ENCODE measurements at places on chromosomes 6 and 20.

- no peak for DNase-seq
Observed at GRCh38 chr6:148846778-148847761, 100.2 kb downstream of the UST start.

GRCh38 chr6:107102414-107102805 lies 12.9 kb downstream of the BEND3 start:
- DNase-seq, result no peak

DNA sequence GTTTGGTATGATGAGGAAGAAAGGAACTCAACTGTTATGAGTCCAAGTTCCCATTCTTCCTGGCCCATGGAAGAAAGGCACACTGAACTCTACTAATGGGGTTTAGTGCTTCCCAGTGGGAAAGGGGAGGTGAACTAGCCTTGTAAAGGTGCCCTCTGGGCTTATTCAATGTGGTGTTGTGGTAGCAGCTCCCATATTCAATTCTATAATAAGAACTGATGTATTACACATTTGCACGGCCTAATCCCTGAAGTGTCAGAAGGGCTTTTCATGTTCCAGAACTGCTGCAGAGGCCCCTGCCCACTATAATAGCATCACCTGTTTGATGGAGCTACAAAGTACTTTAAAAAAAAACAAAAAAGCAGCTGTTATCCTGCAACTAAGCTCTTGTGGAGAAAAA lies 17.1 kb downstream of the PRKN start:
- no peak for DNase-seq

DNA sequence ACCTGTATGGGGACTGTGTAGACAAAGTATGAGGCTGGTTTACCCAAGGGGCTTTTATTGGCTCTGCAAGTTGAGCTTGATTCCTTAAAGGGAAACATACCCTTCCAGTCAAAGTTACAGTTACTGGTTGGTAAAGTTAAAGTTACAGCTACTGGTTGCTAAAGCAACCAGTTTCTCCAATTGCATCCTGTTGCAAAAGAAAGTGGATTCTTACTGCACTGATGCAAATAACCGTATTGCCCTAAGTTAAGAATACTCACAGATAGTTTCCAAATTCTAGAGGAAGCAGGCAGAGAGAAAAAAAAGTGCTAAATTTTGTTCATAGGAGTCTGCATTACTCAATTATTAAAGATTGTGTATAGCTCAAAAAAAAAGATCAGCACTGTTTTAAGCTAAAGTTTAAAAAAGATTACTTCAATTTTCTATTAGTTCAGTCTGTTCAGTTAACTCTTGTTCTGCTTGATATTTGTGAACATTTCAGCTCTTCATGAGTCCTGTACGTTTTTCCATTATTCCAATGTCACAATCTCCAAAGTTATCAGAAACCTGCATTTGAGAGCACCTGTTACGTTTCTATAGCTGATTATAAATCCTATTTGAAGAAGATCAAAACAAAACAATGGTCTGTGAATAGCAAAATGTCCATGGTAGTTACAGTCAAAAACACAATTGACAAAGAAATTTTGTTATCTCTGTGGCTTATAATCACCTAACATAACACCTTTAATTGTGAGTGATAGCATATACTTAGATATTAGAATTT lies 8.6 kb upstream of the IL22RA2 start:
- no peak for DNase-seq

DNA sequence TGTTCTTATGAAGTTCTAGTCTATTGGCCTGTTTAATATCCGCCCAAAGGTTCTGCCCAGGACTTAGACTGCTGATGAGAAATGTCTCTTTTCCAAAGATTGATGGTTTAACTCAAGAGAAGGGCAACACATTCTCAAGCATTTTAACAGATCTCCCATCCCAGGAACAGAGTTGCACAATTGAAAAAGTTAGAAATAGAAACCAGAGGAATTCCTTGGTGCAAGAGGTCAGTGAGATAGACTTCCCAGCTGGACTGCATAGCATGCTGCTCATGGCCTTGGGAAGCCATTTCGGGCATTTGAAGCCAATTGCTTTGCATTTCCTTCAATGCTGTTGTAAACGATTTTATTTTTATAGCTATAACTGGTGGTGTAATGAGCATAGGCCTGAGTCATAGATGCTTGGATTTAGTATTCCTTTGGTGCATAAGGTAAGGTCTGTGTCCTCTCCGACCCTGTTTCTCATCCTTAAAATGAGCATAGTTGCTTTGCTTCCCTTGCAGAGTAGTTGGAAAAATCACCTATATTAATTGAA lies 292.2 kb upstream of the JAG1 start:
- no peak for DNase-seq

DNA sequence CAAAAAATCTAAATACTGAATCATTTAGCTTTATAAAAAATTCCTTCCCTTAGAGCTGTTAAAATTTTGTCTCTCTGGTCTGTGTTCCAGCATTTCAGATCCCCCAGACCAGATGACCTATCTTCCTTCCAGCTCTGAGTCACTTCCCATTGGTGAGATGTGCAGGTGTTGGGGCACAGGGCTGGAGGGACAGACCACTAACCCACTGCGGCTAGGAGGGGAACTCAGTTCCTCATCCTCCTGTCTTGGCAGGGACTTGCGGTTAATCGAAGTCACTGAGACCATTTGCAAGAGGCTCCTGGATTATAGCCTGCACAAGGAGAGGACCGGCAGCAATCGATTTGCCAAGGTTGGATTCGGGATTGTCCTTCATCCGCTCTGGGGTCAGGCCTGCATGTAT lies 6.0 kb downstream of the CNPY3 start:
- DNase-seq, result no peak

DNA sequence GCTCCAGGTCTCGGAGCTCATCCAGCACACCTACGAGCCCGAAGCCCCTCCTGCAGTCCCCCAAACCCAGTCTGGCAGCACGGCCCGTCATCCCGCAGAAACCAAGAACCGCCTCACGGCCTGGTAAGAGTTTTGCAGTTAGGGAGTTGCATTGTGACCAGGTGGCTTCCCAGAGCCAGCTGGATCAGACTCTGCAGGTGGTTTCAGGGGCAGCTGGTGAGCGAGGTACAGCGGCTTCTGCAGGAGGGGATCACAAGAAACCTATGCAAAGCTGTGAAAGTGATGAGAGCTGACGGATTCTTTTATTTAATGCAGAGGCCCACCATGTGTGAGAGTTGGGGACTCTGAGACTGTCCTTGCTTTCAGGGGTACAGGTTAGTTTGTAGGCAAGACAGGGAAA lies 45.9 kb upstream of the SCGN start:
- DNase-seq, result no peak

DNA sequence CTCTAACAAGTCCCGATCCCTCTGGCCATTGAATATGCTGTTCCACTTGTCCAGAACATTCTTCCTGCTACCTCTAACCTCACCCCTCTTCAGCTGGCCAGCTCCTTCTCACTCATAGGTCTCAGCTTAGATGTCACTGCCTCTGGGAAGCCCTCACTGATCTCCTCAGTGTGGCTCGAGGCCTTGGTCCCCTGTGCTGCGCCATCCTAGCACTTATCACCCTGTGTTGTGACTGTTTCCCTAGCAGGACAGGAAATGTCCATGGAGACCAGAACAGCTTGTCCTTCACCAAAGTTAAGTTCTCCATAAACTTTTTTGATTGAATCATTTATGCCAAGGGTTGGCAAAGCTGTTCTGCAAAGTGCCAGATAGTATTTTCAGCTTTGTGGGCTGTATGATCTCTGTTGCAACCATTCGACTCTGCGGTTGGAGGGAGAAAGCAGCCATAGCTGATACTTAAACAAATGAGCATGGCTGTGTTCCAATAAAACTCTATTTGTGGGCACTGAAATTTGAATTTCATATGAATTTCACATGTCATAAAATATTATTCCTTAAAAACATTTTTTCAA lies 6.5 kb upstream of the BNIP5 start:
- DNase-seq, result no peak

- no peak for DNase-seq
Observed at GRCh38 chr6:134464690-134465411, 146.9 kb upstream of the SGK1 start.

GRCh38 chr6:142714951-142715785 lies 229.8 kb downstream of the HIVEP2 start:
- no peak for DNase-seq

- no peak for DNase-seq
Observed at GRCh38 chr6:166467436-166468000, 84.8 kb upstream of the MPC1 start.

DNA sequence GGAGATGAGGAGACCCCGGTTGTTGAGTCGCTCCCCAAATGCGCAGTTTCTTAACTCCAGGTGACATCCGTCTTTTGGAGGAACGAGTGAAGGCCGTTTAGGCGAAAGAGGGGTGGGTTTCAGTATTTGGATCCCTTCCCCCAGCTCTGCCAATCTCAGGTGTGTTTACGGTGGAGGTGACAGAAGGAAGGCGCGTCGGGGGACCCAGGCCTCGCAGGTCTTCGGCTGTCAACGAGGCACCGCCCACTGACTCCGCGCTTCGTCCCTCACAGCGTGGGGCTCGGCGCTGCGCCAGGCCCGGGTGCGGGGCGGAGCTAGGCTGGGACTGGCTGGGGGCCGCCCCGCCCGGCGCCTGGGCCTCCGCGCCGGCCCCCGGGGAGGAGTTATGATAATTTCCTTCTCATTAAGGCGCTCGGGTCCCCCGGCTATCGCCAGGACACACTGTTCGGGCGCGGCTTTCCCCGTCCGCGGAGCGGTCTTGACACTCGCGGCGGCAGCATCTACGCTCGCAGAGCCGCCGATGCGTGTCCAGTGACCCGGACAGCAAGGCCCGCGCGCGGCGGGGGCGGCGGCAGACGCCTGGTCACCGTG lies at the start of gene TFAP2C:
Gene TFAP2C, plus strand, starts transcription at position 434 of the 591 bp plus-strand sequence. CDS start 239 bp downstream, outside the sequence.
- DNase-seq, result peak; percentile 89

DNA sequence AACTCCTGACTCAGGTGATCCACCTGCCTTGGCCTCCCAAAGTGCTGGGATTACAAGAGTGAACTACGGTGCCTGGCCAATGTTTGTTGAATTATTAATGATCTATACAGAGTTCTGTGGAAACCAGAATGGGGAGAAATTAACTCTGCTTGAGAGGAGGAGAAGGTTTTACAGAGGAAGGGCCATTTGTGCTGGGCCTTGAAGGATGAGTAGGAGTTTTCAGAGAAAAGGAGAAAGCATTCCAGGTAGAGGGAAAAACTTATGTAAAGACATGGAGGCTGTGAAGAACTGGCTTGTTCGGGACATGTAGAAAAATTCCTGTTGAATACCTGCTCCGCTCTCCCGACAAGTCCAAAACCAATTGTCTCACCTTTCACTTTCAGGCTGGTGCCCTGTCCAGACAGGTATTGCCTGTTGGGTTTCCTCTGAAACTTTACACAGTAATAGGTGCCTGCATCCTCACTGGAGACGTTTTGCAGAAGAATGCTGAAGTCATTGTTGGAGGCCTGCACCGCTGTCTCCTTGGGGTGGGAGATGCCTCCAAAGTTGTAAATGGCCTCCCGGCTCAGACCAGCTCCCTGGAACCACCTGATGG lies 11.3 kb upstream of the NSFL1C start:
- no peak for DNase-seq

GRCh38 chr20:4601630-4602296 lies 119.9 kb upstream of the PRND start:
- peak; percentile 59 for DNase-seq

GRCh38 chr6:129050086-129050485 lies 167.1 kb downstream of the LAMA2 start:
- DNase-seq, result no peak

- no peak for DNase-seq
Observed at GRCh38 chr6:38736951-38737350, 21.8 kb downstream of the DNAH8 start.

DNA sequence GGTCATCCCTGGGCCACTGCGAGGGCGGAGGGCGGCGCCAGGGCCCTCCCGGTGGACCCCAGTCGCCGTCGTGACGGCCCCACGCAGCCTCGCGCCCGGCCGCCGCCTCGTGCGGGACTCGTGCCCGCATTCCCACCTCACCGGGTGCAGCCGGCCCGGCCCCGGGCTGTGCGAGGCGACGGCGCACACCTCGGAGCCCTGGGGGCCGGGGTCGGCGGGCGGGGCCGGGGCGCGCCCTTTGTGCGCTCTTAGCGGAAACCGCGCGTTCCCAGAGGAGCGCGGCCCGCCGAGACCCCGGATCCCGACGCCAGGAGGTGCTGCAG lies 5.5 kb upstream of the DLL1 start:
- no peak for DNase-seq

DNA sequence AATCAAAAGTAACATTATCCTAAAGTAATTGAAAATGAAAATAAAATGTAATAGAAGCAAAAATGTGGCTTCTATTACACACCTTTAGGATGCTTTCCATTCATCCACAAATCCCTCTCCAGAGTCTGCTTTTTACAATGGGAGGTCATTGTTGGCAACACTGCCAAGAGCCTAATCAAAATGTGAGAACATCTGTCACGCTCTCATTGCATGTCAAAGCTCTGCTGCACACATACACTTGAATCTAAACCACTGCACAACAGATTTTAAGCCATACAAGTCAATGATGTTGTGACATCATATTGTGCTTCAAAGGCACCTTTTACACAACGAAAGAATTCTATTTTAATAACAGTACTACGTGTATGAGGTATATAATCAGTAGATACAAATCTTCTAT lies 82.1 kb downstream of the PREP start:
- no peak for DNase-seq

- DNase-seq, result no peak
Observed at GRCh38 chr6:152301021-152301764, 336.0 kb downstream of the SYNE1 start.
